CD4-positive, alpha-beta T cell treated with Interleukin-6 at 100 ng/mL for 8 hours (primary cell): ENCODE measurements at places on chromosomes 3 and 15.

- no peak for DNase-seq
These were observed 34.4 kb downstream of the SYNM start for GRCh38 chr15:99139276-99139675.

DNA sequence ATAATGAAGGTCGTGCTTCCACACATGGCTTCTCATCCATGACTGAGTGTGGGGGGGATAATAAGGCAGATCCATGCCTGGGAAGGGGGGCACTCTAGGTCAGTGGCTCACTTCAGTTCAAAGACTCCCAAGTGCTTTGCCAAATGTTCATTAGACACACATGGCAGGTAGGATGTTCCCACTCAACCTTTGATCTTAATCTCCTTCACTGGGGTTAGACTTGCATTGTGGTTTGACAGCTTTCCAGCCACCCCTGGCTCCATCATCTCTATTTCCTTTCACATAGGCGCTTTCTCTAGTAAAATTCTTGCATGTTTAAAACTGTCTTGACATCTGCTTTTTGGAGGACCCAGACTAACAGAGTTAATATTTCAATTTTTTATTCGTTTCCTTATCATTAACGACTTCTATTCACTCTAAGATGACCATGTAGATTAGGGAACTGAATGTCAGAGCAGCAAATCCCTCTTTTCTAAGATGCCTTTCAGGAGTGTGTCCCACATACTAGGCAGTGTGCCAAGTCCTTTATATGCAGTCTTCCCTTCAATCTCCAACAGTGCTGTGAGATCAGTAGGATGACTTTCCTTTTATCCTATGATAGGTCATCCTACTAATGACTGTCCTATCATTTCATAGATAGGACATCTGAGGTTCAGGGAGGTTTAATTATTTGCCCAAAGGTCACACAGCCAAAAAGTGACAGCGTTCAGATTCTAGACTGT, 57.9 kb downstream of the BTD start:
- no peak for DNase-seq

GRCh38 chr15:92053753-92054316, 200.3 kb downstream of the SLCO3A1 start:
- no peak for DNase-seq

- no peak for DNase-seq
These were observed 97.7 kb downstream of the GAP43 start for GRCh38 chr3:115720983-115721382.

DNA sequence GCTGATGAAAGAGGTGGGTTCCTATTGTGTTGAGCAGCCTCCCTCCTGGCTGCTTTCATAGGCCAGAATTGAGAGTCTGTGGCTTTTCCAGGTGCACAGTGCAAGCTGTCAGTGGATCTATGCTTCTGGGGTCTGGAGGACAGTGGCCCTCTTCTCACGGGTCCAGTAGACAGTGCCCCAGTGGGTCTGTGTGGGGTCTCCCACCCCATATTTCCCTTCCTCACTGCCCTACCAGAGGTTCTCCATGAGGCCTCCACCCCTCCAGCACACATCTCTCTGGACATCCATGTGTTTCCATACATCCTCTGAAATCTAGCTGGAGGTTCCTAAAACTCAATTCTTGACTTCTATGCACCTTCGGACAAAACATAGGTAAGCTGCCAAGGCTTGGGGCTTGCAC, 201.2 kb downstream of the FAM43A start:
- DNase-seq, result no peak

- DNase-seq, result no peak
These were observed 177.3 kb upstream of the ARRDC4 start for GRCh38 chr15:97783240-97783639.

GRCh38 chr3:5054098-5054497, 68.0 kb upstream of the ARL8B start:
- no peak for DNase-seq

- DNase-seq, result no peak
These were observed 14.6 kb downstream of the SLC2A2 start for GRCh38 chr3:171011873-171012336.

GRCh38 chr3:178063461-178063860, 472.8 kb upstream of the KCNMB2 start:
- no peak for DNase-seq

GRCh38 chr15:92751528-92751927, 96.0 kb upstream of the FAM174B start:
- no peak for DNase-seq

DNA sequence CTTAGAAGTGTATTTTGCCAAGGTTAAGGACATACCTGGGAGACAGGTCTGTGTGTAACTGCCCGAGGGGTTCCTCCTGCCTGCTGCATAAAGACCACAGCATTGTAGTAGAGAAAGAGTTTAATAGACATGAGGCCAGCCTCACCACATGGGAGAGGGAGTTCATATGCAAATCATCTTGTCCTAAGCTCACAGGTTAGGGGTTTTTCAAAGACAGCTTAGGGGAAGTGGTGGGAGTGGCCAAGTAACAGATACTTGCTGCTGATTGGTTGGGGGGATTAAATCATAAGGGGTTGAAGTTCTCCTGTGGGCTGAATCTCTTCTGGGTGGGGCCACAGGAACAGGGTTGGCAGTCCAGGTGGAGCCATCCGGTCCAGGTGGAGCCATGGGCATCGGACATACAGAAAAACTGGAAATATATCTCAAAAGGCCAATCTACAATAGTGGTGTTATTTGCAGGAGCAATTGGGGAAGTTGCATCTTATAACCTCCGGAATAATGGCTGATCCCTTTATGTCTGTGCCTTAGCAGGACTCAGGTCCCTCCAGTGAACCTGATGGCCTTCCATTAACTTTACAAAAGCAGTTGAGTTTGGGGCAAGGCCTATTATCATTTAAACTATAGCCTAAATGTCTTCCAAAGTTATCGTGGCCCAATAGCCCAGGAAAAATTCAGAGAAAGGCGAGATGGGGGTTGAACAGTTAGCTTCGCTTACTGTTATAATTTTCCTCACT, 86.0 kb upstream of the MFGE8 start:
- DNase-seq, result no peak

- DNase-seq, result no peak
These were observed 134.6 kb downstream of the LRRC28 start for GRCh38 chr15:99385865-99386264.

DNA sequence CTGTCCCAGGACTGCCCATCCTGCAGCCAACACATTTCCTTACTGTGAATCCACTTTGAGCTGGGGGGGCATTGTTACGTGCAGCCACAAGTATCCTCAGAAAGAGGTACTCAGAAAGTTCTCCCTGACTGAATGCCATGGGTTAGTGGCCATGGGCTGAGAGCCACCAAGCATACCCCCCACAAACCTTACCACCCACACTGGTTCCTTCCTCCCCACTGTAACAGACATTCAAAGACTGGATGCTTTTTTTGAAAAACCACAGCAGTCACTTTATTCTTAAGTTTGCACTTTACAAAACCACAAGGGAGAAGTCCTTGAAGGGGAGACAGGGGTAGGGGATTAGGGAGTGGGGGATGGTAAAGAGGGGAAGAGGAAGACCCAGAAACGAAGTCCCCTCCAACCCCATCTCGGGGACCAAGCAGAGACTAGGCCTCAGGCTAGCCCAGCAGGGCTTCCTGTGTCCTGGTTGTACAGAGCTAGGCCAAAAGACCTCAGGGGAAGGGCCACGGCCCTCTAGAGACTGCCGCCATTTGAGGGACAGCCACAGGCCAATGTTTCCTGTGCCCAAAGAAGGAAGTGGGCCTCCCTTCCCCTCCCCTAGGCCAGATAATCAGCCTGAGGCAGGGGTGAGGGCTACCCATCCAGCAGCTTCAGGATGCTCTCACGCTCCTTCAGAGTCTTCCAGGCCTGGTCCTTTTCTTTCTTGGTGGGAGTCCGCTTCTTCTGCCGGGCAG, 10.1 kb upstream of the CAMK1 start:
- DNase-seq, result peak; percentile 34

- no peak for DNase-seq
These were observed 472.6 kb upstream of the NECTIN3 start for GRCh38 chr3:110598847-110599490.

DNA sequence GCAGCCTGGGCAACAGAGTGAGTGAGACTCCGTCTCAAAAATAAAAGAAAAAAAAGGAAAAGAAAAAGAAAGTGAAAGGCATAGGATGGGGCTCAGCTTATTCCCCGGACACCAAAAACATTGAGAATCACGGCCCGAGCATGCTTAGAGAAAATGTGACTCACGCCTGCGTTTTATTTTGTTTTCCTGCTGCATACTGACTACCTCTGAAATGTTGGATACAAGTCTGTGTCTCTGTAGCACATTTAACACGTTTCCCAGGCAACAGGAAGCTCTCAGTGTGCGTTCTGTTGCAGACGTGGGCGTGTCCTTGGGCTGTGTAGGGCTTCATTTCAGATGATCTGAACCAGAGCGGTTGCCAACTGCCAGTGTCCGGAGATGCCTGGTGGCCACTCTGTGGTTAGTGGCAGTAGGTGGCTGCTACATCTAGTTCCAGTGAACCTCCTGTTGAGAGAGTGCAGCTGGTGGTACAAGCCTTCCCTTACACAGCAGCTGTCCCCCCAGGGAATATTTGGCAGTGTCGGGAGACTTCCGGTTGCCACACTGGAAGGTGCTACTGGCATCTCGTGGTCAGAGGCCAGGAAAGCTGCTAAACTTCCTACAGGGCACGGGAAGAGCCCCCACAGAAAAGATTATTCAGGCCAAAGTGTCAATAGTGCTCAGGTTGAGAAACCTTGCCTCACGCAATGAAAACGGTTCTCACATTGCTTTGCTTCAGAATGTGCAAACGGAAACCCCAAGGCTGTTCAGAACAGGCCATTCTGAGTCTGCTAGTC, 3.0 kb downstream of the SLC51A start:
- peak; percentile 68 for DNase-seq

DNA sequence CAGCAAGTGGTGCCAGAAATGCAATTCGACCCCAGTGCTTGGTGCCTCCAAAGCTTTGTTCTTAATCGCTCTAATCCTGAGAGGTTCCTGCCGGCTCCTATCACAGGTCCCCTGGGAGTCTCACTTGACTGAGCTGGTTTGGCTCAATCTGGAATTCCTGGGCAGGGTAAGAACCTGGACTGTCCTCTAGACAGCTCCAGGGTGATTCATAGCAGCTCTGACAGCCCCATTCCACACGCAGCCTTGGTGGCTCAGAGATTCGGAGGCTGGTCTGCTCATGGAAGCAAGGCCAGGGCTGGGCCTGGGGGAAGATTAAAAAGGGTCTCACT, 37.9 kb downstream of the MYO5C start:
- DNase-seq, result no peak

DNA sequence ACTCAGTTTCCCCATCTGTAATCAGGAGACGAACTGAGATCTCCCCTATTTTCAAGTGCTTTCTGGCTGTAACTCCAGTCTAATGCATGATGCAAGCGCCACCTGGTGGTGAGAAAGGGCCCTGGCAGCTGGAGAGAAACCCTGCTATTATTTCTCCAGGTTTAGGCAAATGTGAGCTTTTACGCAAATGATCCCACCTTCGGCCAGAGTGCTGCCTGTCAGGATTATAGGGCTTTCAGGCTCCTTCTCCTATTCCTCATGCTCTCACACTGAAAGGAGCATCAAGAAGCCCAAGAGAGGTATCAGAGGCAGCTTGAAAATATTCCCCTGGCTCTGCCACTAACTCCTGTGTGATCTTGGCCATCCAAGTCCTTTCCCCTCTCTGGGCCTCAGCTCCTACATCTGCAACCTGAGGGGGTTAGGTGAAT, 93.9 kb upstream of the RASGRF1 start:
- peak; percentile 51 for DNase-seq
